ENCODE measurements at places on chromosomes 4 and X. TPM values are rescaled to one million over a fixed set of nuclear protein-coding genes. Genes with fewer than 3 reads are reported as not detected.
A peak's percentile ranks its signal among the peaks of the same experiment; 100 is the strongest.

- peak; percentile 10 for DNase-seq
These were observed 85.0 kb upstream of the ZNF81 start for GRCh38 chrX:47751670-47752069.

GRCh38 chr4:74366367-74366911 lies 1.5 kb downstream of the EREG start:
- no peak for DNase-seq

GRCh38 chr4:110635163-110635865 lies 12.4 kb upstream of the PITX2 start:
- DNase-seq, result no peak

- DNase-seq, result no peak
These were observed 538.7 kb upstream of the PABPC4L start for GRCh38 chr4:134740290-134740689.

AASDH gene
- 9.5 TPM for total RNA-seq

- no peak for DNase-seq
These were observed 200.3 kb upstream of the BCOR start for GRCh38 chrX:40298069-40298468.

STBD1 gene
- total RNA-seq, result 0.52 TPM

HSPA4L gene
- total RNA-seq, result 0.27 TPM

GRCh38 chrX:127708155-127708554 lies 344.0 kb downstream of the ACTRT1 start:
- DNase-seq, result no peak

DNA sequence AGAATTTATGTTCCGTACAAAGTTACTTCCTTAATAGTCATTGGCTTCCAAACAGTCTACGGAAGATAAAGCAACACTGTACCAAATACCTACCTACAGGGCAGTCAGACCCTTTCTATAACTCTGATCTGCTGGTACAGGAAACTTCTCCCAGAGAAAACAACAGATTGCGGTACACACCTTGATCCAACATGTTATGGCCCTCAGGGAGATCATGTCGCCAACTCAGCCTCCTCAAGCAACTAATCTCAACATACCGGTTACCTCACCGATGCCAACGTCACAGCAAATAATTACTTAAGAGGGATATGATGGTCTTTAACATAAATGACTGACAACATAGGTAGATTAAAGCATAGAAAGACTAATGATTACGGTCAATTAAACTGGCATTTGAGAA lies 70.4 kb downstream of the RFC1 start:
- no peak for DNase-seq

- DNase-seq, result no peak
These were observed 34.7 kb upstream of the NAF1 start for GRCh38 chr4:163201358-163201757.

BEX4 gene
- total RNA-seq, result 8.7 TPM

DNA sequence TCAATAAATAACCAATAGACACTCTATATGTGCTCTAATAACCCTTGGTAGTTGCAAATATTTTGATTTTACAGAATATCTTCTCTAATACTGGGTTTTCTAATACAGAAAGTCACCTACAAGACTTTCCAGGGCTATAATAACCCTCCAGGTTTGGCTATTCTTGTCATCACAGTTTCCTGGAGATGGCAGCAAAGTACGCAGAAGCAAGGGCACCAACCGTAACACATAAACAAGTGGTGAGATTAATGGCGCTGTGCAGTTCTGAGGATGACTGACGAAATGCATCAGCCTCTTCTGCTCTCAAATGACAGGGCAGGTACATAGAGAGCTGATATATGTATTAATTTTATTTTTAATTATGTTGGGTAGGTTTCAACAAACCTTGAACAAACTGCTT lies 122.4 kb downstream of the C4orf33 start:
- no peak for DNase-seq

LRPAP1 gene
- 118 TPM for total RNA-seq

GRCh38 chrX:79130857-79131256 lies 13.6 kb upstream of the GPR174 start:
- no peak for DNase-seq

DNA sequence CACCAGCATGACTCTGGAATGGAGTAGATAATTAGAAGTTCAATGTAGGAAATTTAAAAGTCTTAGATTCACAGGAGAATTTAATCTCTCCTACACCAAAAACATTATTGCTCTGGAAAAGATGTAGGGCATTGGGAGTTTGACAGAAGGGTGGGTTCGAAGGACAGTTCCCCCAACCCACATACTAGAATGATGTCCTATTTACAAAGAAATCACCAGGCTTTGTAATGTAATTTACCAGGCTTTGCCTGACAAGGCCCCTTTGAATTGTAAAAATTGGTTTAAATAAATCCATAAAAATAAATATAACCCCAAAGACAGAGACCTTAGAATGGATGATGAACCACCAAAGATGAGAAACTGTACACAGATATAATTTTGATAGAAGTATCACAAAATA lies 399.2 kb upstream of the GRID2 start:
- DNase-seq, result no peak

DNA sequence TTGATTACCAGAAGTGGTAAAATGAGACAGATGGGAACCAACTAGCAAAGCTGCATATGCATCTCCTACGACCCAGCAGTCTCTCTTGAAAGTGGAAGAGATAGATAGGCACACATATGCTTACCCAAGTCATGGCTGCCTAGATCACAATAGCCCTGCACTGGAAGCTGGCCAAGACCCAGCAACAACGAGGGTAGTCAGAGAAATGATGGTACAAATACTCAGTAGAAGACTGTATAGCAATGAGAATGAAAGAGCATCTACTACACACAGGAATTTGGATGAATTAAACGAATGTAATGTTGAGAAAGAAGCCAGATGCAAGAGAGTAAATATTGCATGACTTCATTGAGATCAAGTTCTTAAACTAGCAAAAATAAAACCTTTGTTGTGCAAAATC lies 100.3 kb upstream of the FAT1 start:
- DNase-seq, result no peak

DNA sequence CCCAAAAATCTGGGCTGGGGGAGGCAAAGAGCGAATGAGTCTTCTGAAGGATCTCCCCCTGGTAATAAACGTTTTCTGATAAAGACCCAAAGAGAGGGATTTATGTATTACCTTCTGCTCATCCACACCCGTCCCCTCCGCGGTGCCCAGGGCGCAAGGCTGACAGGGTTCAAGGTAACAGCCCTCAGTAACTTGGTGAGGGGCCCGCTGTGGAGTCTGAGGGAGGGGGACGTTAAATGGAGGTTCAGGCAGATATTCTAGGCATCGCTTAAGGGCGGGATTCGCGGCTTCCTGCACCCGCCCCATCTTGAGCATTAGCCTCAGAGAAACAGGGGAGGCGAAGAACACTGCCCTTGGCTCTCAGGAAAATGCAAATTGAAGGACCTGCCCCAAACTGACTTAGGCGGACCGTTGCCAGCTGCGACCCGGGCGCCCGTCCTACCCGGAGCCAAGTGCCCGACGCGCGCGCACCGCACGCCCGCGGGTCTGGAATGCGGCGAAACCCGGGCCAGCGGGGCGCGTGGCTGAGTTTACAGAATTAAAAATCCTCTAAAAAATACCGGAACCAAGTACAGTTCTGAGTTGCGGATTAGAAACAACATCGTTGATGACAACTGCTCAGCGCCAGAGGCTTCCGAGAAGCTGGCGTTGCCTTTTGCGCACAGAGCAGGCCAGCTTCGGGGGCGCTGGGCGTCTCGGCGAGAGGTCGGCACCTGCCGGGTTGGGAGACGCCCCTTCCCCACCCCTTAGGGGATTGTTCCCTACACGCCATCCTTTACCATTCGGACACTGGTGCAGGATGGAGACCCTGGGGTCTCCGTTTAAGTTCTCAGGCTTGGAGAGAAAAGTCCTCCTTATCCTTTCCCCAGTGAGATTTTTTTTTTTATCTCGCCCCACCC lies 2.8 kb downstream of the HELT start:
- no peak for DNase-seq

DNA sequence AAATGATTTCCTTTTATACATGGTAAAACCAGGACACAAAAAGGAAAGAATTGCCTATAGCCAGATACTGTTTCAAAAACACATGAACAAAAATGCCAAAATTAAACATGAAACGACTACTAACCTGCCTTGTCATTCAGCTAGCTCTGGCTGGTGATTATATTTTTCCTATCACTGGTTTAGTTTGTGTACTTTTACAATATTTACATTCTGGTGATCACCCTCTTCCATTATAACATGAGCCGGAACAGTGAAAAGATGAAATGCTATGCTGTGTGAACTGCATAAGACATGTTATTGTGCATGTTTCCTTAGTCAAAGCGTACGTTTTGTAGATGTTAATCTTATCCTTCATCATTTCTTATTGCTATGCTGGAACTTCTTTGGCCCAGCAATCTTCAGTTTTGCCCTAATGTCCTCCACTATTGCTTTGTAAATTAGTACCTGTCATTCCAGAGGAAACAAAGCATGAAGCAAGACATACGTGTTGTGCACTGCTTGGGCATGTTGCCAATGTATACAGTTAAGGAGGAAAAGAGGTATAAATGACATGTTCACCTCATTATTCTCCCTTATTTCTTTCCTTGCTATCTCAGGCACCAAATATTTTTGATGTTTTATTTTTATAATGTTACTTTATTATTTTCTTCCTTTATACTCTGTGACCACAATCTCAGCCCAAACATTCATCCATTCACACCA lies 386.3 kb downstream of the ARHGAP24 start:
- DNase-seq, result no peak

LIMCH1 gene
- total RNA-seq, result 0.15 TPM

SYP gene
- 5.3 TPM for total RNA-seq

SLC4A4 gene
- 0.26 TPM for total RNA-seq

FAM9B gene
- total RNA-seq, result not detected

DNA sequence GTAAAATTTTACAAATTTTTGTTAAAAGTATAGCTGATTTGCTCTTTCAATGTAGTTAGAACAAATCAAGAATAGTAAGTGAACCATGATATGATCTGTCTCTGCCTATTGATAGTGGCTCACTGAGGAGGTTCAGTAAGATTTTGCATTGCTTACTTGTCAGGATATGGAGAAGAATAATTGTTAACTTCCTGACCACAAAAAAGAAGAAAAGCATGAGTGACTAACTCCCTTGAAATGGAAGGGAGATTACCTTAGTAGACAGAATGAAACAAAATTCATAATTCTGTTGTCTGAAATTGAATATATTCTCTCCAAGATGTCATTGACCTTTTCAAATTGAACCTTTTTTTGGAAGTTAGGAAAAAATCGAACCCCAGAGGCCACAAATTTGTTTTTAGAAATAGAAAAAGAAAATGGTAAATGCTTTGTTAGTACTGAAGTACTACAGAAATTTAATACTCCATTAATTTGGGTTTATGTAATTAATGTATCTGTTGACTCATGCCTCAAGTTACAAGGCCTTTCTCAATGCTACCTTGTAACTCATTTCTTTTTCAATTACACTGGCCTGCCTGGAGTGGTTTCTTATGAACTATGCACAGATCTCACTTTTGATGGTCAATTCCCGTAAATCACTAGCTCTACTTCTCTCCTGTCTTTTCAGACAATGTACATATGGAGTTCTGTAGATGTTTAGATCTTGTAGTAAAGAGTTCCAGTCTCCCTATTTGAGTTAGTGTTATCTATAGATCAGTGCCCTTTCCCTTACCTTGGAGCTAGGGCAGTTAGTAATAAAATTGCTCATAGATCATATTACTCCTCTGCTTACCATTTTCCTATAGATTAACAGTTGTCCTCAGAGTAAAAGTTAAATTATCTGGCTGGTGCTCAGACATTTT lies 139.3 kb downstream of the TLL1 start:
- no peak for DNase-seq

DNA sequence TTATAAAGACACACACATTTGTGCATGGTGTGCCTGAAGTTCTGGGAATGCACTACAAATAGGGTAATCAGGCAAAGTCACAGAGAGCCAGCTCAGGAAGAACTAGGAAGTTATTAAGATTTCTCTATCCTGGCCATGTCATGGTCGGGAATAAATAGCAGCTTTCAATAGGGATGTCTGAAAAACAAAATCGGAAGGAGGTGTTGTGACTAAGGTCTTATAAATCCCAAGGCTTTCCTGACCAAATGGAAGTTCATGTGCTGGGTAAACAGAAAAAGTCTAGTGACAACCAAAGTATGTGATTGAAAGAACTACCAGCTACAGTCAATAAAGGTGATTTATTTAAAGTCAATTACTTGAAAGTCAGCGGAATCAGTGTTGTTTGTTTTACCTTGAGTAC lies 262.5 kb upstream of the HS3ST1 start:
- DNase-seq, result no peak

- DNase-seq, result no peak
These were observed 47.9 kb downstream of the CEP135 start for GRCh38 chr4:55996646-55997045.

- no peak for DNase-seq
These were observed 111.7 kb downstream of the STK32B start for GRCh38 chr4:5162909-5163508.

GPRASP2 gene
- total RNA-seq, result 0.61 TPM

- no peak for DNase-seq
These were observed 114.8 kb downstream of the BCOR start for GRCh38 chrX:39982948-39983347.

- no peak for DNase-seq
These were observed 38.7 kb upstream of the GYPA start for GRCh38 chr4:144179152-144179739.

GRCh38 chrX:117808426-117808825 lies 308.2 kb downstream of the KLHL13 start:
- no peak for DNase-seq

GYPA gene
- not detected for total RNA-seq

All from activated T-cell treated with anti-CD3 and anti-CD28 coated beads, Interleukin-2, amount 50 U/mL, for 4 hours (primary cell).